CD4-positive, alpha-beta T cell (primary cell): ENCODE measurements at places on chromosomes 5 and 9.

GRCh38 chr5:59709346-59709821 lies 184.1 kb downstream of the PDE4D start:
- no peak for DNase-seq

DNA sequence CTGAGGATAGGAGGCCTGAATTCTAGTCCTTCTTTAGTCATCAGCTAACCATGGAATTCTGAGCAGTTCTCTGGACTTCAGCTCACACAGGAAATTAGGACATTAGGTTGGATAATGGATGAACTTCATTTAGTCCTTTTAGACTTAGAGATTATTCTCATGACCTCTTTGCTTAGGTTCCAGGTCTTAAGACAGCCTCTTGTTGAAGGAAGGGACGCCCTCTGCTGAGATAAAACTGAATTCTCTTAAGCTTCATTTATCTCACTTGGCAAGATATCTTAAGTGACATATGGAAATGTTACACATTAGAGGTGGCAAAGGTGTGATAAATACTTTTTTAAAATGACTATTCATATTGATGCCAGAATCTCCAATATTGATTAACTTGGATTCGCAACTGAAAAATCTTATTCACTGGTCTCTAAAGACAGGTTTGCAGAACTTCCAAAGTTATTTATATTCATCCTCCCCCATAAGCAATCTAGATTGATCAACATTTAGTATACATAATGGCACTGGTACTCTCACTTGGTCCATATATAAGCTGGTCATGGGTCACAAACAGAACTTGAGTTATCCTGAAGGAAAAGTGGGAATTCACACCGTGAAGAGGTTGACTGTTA lies 16.9 kb upstream of the ZNF366 start:
- no peak for DNase-seq

DNA sequence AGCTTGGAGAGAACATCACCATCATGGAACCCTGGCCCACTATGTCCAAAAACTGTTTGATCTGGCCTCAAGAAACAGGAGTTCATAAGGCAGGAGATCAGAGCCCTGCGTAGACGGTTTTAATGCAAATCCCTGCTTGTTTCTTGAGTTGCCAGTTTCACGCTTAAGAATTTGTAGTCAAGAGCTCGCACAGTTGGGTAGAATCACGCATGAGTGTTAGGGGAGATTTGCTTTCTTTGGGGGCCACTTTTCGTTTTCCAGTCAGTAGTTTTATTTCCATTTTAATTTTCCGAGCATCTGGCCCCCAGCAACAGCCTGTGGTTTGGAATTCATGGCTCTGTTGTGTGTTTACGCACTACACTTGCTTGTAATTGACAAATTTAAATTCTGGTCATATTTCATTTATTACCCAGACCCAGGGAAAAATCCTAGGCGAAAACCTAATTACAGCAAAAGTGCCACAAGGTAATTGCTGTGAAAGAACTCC lies 6.6 kb upstream of the C5orf58 start:
- no peak for DNase-seq

- no peak for DNase-seq
Observed at GRCh38 chr5:53011233-53011632, 22.1 kb downstream of the ITGA2 start.

GRCh38 chr9:91864380-91864779 lies 85.6 kb downstream of the ROR2 start:
- DNase-seq, result no peak

DNA sequence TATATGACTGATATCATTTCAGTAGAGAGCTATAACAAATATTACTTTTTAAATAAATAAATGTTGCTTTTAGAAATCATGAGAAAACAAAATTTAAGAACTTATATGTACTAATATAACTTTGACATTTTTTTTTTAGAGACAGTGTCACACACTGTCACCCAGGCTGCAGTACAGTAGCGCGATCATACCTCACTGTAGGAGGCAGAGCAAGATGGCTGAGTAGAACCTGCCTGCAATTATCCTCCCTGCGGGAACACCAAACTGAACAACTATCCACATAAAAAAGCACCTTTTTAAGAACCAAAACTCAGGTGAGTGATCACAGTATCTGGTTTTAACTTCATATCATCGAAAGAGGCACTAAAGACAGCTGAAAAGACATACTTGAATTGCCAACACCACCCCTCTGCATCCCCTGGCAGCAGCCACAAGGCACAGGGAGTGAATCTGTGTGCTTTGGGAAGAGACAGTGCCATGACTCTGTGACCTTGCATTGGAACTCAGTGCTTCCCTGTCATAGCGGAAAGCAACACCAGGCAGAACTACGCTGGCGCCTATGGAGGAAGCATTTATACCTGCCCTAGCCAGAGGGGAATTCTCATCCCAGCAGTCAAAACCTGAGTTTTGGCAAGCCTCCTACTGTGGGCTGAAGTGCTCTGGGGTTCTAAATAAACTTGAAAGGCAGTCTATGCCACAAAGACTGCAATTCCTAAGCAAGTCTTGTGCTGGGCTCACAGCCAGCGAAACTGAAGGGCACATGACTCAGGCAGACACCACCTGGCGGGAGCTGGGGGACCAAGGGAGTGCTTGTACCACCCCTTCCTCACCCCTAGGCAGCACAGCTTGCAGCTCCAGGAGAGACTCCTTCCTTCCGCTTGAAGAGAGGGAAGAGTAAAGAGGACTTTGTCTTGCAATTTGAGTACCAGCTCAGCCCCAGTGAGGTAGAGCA lies 142.7 kb downstream of the FBXL17 start:
- no peak for DNase-seq

DNA sequence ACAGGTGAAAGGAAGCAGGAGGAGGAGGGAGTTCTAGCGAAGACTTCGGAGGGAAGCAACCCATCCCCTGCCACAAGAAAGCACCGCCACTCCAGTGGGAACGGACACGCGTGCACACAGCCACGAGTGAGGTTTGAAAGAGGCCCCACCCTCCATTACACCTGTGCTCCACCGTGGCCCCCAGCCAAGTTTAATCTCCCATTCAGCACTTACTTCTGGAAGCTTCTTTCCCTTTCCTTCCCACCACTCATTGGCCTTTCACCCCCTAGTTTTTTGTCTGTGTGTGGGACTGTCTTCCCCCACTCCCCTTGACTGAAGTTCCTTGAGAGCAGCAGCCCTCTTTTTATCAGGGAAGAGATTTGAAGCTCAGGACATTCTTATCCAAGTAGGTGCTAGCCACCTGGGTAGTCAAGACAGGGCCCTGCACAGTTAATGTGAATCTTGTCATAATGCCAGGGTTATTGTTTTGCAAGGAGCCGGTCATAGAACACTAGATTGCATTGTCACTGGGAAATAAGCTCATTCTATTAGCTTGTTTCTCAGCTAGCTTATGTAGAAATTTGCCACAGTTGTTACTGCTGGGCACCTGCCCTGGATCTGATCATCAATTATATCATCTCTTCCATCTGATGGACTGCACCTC lies 256.0 kb downstream of the DOCK8 start:
- no peak for DNase-seq

GRCh38 chr5:14773588-14773987 lies 98.0 kb downstream of the ANKH start:
- DNase-seq, result no peak

DNA sequence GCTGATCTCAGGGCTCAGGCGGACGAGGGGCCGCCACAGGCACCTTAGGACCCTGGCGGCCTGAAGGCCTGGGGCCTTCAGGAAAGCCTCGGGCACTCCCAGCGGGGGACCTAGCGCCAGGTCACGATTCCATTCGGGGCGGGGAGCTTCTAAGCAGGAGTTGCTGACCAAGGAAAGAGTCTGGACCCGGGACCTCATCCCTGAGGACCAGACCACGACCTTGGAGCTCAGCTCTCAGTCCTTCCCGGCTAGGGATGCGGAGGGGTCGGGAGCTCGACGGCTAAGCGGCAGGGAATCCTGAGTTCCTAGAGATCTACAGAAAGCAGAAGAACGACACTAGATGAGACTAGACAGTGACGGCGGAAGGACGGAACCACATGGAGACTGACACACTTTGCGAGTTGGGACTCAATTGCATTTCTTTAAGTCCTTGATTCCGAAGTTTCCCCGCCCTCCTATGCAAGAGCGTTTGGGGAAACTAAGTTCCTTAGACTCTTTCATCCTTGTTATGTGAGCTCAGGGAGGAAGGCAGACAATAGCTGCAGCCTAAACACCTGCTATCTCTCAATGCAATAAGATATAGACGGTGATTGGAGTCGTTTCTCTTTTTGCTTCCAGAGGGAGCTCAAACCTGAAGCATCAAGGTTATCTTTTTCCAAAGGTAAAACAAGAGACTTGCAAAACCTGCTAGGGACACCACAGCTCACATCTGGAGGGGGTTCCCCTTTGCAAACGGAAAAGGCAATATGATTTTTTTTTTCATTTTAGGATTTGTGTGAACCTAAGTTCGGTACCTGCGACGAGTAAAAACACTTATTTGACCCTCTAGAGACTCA lies 9.7 kb downstream of the NR2F1-AS1 start:
- DNase-seq, result no peak

DNA sequence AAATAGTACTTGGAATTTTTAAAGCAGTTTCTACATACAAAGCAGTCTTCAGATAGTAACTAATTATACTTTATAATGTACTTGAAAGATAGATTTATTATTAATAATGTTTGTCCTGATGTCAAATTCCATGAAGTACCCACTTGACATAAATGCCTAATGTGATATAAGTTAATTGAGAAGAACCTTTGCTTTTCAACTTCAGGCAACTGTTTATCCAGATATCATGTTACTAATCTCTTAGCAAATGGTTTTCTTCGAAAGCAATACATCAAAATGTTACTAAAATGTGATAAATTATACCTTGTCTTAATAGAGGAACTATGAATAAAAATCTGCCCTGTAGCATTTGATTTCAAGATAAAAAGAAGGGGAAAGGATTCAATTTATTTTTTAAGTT lies 146.8 kb upstream of the FBXL17 start:
- DNase-seq, result no peak

DNA sequence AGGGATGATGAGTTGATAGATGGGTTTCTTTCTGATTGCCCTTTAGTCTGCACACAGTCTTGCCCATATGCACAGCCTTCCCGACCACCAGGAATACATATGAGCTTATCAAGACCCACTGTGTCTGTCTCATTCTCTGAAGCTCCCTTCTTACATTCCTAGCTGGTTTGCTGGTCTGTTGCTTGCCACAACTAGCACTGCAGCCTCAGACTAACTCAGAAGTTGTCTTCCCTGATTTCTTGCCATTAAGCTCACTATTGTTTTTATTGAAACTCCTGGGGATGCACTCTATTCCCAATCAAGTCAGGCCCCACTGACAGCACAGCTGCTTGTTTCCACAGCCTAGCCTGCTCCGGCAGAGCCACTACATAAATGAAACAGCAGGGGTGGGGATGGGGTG lies 97.5 kb downstream of the SAXO1 start:
- no peak for DNase-seq

GRCh38 chr9:124284237-124284831 lies 26.6 kb downstream of the NEK6 start:
- DNase-seq, result no peak

DNA sequence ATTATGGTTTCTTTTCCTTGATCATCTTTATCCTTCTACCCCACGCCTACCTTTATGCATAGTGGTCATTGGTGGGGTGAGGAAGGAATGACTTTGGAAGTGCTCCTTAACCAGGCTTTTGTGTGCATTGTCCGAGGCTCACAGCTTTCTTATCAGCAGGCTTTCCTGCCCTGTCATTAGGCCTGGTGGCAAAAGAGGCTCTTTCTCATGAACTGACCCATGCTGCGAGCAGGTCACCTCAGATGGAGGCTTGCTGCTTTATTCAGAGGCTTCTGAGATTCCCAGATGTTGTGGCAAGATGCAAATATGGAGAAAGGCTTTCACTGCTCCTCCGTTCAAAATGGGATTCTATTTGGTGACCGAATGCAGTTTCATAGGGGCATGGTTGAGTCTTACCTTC lies 57.4 kb upstream of the DMRTA1 start:
- no peak for DNase-seq

GRCh38 chr5:179413086-179413690 lies 67.9 kb upstream of the ADAMTS2 start:
- no peak for DNase-seq

DNA sequence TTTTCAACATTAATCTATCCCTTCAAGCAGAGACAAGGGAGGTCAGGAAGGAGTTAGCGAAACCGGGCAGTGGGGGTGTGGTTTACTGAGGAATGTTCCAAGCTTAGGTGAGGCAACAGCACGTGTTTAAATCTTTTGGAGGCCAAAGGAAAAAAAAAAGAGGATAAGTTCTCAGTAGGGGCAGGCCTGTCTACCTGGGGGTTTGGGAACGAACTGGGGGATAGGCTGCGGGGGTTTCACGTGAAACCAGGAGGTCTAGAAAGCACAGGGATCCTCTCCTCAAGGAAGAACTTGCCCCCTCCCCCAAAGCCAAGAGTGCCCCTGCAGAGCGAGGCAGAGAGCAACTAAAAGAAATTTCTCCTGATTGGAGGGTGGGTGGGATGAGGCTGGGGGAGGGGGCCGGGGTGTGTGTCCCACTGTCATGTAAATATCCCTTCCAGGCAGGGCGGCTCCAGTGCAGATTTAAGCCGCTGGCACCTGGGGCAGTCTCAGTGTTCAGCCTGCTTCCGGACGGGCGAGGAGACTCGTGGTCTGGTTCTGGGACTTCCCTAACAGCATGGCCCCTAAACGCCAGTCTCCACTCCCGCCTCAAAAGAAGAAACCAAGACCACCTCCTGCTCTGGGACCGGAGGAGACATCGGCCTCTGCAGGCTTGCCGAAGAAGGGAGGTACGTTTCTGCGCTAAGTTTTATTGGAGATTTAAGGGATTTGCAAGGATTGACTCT lies 5.5 kb upstream of the SET start:
- DNase-seq, result no peak

GRCh38 chr5:5419291-5420210 lies 2.9 kb upstream of the ICE1 start:
- DNase-seq, result no peak

DNA sequence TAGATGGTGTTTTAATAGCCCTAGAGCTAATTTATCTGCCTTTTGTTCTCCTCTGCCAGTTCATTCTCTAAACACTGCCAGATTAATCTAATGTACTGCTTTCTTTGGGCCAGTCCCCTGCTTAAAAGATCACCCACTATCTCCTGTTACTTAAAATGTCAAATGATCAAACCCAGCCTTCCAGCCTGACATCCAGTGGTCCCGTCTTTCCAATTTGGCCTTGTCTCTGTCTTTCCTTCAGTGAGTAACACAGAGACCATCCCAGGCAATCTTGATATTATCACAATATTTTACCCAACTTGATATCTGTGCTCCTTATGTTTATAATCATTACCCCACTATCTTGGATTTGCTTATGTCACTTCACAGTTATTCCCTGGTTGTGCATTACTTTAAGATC lies 12.0 kb downstream of the PRR16 start:
- DNase-seq, result no peak

DNA sequence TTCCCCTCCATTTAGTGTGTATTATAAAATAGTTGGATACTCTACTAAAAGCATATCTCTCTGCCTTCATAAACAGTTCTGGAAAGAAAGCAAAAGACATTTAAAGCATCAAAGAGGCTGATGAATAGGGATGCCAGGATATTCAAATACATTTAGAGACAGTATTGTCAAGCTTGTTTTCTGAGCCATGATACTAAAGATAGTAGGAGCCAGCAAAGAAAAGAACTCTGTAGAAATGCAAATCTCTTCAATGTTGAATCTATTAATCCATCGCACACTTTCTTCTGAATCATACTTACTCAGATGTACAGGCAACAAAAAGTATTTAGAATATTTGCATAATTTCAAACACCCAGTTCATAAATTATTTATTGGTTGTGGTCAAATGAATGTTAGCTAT lies 207.1 kb upstream of the MEF2C start:
- no peak for DNase-seq

GRCh38 chr5:58854441-58854840 lies 271.6 kb downstream of the RAB3C start:
- DNase-seq, result no peak
